ENCODE measurements at places on chromosomes 2 and 18.

GRCh38 chr2:207296265-207296948 lies 130.7 kb upstream of the KLF7 start:
- DNase-seq: no peak

DNA sequence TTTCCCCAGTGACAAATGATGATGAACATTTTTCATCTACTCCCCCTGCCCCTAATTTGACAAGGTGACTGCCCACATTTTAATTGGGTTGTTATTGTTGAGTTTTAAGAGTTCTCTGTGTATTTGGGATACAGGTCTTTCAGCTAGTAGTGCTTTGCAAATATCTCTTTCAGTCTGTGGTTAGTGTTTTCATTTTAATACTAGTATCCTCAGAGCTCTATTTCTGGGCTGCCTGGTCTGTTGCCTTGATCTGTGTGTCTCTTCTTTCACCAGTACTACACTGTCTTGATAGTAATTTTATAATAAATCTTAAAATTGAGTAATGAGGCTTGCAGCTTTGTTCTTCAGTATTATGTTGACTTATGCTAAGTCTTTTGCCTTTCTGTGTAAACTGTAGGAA lies 19.7 kb downstream of the EIF5B start:
- DNase-seq: no peak

- no peak for DNase-seq
Observed at GRCh38 chr2:83115155-83115554, 1343.9 kb downstream of the SUCLG1 start.

DNA sequence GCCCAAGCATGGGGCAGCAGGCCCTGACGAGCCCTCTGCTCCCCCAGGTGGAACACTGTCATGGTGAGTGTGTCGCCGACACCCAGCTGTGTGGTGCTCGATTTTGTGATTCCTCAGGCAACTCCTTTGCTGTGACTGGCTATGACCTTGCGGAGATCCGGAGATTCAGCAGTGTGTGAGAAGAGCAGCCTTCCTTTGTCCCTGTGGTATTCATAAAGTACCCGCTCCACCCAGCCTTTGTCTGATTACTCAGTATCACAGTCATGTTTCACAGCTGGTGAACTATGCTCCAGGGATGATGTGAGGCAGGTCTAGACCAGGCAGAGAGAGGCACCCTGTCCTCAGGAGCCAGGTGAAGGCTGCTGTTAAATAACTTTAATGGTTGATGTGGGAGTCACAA lies 4.0 kb downstream of the WDR54 start:
- DNase-seq: no peak

DNA sequence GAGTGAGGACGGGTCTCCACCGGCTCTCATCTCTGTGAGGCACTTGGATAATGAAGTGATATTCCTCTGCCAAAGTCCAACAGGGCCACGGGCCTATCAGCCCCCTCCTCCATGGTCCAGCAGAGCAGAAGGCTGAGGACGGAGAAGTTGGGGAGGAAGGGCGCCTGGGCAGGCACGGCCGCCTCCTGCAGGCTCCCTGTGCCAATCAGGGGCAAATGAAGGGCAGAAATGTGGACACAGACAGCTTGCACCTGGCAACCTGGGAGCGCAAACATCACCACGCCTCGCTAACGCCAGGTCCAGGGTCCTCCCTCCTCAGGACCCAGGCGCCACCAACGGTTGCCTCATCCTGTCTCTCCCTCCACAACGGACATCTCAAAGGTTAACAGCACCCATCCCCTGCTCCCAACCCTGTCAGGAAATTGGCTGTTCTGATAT lies 24.3 kb downstream of the SMAD7 start:
- DNase-seq: no peak

GRCh38 chr18:179499-179898 lies 21.1 kb downstream of the USP14 start:
- no peak for DNase-seq

- no peak for DNase-seq
Observed at GRCh38 chr2:48045613-48046012, 139.3 kb upstream of the FBXO11 start.

DNA sequence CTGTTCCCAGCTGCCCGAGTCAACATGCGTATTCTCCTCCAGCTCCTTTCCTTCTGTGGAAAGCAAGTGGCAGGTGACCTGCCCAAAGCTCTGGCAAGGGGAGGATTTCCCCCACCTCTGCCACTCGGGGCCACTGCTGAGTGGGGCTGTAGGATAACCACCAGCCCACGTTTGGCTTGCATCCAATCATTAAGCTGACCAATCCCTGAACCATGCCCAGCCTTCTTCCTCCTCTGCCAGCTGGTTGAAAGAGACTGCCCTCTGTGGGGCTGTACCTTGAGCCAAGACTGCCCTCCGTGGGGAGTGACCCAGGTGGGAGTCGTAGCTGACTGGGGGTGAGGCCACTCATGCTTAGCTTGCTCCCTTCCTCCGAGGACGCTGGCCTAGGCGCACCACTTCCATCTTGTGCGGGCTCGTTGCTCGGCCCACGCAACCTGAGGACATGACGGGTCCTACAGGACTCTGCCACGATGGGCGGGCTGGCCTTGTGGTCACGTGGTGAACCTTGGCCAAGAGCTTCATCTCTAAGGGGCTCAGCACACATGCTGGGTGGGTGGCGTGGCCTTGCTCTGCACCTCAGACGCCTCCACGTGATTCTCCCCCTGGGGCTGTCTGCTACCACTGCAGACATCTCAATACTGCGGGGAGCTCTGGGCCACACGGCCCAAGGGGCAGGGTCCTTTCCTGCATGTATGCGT lies 112.1 kb downstream of the NDUFA10 start:
- DNase-seq: no peak

DNA sequence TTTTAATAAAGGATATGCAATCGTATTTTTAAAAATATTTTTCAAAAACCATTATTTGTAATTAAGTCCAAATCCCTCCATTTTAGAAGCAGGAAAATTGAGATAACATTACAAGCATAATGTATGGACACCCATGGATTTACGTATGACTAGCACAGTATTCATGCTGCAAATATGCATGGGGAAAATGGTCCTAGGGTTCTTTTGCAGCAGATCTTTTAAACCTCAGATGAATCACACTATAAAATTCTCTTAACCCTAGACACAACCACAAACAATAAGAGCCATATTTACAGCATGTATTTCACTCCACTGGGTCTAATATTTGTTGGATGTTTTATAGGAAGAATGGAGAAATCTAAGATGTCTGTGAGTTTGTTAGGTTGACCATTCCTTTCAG lies 453.4 kb downstream of the TGIF1 start:
- DNase-seq: no peak
